ENCODE measurements at places on chromosomes 11 and 22.

DNA sequence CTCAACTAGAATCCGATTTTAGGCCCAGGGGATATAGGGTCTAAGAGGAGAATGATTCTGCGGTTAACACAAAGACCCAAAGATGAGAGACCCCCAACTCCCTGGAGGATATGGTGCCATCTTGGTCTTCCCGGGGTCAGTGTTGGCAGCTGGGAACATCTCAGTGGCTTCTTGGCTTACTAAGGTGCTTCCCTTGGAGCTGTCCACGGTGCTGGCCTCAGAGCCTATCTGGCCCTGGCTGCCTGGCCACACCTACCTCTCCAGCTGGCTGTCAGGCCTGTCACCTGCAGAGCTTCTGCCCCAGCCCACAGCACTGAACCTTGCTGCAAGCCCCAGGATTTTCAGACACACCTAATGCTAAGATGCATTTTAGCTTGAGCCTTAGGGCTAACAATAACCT is 70.7 kb upstream of the THY1 start:
- DNase-seq = no peak

DNA sequence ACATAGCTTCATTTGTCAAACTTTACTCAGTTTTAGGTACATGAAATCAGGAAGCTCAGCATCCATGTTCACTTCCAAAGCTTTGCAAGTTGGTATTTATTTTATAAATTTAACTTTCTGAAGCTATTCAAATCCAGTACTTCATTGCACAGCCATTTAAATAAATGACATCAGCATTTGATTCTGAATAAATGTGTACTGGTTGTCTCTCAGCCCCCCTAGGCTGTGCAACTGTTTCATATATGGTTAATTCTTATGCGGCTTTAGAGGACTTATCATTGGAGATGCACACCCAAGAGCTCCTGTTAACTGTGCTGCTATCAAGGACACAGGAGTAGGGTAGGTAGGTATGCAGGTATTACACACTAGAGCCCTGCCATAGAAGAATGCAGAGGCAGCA is 325.1 kb downstream of the SOX6 start:
- DNase-seq = no peak

- no peak for DNase-seq
Observed at GRCh38 chr11:62865635-62866034, 15.1 kb upstream of the SLC3A2 start.

DNA sequence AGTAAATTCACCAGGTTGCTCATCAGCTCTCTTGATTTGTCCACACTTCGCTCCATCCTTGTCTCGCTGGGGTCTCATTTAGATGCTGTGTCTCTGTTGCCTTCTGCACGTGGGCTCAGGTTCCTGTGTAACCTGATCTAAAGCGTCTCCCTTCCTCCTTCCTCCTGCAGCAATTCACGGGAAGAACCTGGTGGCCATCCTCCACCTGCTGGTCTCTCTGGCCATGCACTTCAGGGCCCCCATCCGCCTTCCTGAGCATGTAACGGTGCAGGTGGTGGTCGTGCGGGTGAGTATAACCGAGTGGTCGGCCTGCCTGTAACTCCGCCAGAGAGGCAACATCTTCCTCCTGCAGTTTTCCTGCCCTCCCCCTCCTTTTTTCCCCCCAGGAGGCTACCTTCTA is 48.0 kb upstream of the PARVG start:
- DNase-seq = no peak

DNA sequence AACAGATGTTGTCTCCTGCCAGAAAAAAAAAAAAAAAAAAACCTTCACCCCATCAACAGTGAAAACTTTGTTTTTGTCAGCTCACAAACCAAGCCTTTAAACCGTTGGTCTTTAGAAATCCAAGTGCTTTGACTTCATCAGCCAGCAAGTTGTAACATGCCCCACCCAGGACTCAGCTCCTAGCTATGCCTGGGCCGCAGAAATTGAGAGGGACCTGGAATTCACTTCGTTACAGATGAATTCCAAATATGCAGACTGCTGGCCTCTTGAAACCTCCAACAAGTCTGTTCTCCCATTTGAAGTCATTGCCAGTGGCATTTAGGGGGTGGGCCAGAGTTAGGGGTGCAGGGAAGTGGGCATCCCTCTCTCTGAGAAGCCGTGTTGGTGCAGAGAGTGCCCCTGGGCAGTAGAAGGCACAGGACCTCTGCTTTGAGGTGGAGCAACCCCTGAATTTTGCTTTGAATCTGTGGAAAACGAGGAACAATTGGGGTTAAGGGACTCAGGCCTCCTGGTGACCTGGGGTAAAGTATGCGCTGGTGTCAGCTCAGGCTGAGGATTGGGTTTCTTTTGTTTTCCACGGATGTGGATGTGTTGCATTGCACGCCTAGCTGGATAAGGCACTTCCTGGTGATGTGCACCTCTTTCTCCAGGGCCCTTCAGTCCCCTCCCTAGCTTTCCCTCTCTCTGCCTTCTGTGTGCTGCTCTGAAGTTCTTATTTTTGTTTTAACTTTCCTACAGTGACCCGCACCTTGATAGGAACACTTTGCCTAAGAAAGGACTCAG is 109.5 kb downstream of the DBX1 start:
- no peak for DNase-seq

GRCh38 chr11:114821621-114822412 is 143.5 kb downstream of the NXPE2 start:
- DNase-seq = no peak

DNA sequence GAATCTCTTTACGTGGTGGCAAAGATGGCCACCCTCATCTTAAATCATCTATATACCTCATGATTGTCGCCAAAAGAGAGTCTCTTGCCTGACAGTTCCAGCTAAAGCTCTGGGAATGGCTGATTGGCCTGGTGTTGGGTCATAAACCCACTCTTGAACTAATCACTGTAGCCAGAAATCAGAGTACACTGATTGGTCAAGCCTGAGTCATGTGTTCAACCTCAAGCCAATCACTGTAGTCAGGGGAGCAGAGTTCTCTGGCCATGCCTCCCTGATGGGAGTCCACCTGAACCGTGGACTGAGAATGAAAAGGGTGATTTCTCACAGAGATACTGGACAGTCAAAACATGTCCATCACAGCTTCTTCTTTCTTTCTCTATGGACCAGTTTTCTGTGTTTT is 45.8 kb downstream of the RCN1 start:
- no peak for DNase-seq

DNA sequence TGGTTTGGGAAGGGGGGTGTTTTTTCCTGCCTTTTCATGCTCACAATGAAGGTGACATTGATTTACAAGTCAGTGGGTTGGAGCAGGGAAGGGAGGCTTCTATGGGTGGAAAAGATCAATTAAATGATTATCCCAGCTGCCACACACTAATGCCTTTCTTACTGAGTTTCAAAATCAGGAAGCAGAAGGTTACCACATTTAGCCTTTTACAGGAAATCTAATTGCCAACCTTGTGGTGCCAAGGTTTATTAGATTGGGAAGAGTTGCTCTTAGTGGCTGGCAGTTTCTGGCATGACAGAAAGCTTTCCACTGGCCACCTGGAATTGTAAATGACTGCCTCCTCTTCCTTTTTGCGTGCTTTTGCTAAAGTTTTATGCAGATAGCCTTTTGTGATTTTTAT is 98.7 kb downstream of the NAV2 start:
- peak; percentile 38 for DNase-seq

DNA sequence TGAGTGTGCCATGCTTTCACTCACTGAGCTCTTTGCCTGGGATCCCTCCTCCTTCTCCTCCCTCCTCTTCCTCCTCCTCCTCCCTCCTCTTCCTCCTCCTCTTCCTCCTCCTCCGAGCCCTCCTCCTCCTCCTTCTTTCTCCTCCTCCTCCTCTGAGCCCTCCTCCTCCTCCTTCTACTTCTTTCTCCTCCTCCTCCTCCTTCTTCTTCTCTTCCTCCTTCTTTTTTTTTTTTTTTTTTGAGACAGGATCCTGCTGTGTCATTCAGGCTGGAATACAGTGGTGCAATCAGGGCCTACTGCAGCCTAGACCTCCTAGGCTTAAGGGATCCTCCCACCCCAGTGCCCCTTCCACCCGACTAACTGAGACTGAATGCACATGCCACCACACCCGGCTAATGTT is 62.3 kb downstream of the DEUP1 start:
- DNase-seq = no peak

DNA sequence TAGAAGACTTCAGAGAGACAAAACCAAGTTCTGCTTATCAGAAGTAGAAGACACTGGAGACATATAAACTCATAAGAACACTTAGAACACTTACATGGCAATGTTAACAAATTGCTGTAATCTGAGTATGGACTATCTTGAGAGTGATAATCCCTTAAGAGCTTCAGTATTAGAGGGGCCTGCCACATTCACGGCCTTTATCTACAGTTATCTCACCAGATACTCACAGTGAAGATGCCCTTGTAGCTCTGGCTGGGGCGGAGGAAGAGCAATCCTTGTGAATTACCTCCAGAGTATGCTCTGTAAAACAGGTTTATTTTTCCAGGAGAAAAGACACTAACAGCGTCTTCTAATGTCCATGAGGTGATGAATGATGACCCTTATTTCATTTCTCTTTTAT is 762.8 kb downstream of the FAM181B start:
- DNase-seq = no peak

DNA sequence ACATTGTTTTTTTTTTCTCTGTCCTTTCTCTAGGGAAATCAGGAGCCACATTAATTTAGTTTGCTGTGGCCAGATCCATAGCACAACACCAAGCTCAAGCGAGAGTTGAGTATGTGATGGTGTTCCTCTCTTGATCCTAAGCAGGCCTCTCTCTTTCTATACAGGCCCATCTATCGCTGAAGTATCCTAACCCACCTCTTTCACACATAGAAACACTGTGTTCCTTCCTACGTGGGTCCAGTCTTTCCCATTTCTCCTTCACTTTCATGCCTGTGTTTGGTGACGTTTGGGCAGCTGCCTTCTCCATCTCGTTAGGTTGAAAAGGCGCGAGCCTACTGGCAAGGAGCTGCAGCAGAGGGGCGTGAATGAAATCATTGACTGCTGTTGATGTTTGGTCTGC is 2.4 kb downstream of the PACS1 start:
- DNase-seq = no peak

DNA sequence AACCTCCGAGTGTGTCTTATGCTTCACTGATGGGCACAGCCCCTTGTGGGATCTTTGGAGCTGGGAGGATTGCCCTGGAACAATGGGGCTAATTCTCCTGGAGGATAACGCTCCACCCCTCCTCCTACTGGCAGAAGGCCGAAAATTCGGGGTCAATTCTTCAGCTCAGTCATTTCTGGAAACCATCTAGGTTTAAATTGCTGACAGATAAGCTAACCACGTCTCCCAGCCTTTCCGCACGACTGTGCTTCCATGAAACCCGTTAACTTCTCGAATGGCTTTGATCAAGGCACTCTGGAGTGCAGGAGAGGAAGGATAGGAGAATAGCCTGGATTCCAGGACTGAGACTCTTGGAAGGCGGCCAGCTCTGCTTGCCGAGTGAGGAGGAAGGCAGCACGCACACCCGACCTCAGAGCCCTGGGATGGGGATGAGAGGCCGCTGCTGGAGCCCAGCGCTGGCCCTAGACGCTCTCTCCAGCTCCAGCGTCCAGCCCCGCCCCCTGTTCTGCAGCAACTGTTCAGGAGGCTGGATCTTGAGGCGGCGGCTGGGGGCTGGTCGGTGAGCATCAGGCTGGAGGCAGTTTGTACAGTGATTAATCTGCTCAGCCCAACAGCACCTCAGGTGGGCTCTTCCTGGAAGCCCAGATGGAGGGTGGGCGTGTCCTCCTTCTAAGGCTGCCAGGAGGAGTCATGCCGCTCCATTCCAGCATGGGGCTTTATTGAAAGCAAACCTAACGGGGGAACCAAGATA is 176.7 kb upstream of the NCAM1 start:
- DNase-seq = no peak

- DNase-seq = no peak
Observed at GRCh38 chr11:122523846-122524805, 131.4 kb upstream of the UBASH3B start.

DNA sequence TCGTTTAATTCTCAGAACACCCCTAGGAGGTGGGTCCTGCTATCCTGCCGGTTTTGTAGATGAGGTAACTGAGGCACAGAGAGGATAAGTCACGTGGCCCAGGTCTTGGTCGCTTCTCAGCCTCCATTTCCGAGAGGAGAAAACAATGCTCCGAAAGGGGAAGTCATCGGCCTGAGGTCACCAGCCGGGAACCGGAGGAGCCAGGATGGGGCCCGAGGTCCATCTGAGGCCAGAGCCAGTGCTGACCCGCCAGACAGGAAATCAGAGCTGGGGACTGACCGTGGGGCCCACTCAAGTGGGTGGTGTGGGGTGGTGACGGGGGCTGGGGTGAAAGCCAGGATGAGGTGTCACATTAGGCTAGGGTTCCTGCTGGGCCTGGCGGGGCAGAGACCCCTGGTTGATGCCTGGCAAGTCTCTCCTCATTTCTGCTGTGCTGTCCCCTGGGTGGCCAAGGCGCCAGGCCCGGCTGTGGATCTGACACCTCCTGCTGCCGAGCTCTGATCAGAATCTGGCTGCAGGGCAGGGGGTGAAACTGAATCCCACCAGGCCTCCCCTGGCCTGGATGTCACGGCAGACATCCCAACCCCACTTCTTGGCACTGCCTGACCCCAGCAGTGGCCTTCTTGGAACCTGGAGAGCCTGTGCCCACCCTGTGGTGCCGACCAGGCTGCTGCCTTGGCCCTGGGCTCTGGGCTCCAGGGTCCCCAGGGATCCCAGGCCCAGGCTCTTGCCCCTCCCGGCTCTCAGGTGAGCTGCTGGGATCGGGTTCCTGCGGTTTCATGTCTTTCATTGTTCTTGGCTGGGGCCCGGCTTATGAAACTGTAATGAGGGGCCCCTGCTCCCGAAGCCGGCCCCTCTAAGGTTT is 12.0 kb downstream of the TRIOBP start:
- DNase-seq = no peak

- DNase-seq = no peak
Observed at GRCh38 chr11:17810746-17811145, 76.2 kb downstream of the KCNC1 start.

- peak; percentile 38 for DNase-seq
Observed at GRCh38 chr11:95641495-95641894, 148.1 kb downstream of the FAM76B start.

Measured in NCI-H1092 (cell line).